ENCODE measurements at places on chromosomes 11 and 22. TPM values are rescaled to one million over a fixed set of nuclear protein-coding genes. Genes with fewer than 3 reads are reported as not detected.

GRCh38 chr11:12128301-12128751 is 17.9 kb downstream of the MICAL2 start:
- DNase-seq = no peak
- no peaks in the 10 kb centered on the region for H3K27me3 ChIP-seq
- no peak overlapping the region for H3K4me3 ChIP-seq
- no peaks in the 10 kb centered on the region for H3K36me3 ChIP-seq
- H3K4me1 ChIP-seq = peaks cover 88% of the 10 kb centered on the region

DNA sequence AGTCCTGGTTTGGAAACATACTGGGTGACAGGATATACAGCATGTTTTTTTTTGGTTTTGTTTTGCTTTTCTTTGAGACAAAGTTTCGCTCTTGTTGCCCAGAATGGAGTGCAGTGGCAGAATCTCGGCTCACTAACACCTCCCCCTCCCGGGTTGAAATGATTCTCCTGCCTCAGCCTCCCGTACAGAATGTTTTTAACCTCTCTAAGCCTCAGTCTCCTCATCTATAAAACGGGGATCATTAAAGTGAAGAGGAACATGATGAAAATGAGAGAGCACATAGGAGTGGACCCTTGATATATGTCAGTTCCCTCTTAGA is 28.1 kb upstream of the SCARF2 start:
- no peaks in the 10 kb centered on the region for H3K27me3 ChIP-seq
- peaks cover 17% of the 10 kb centered on the region for H3K4me1 ChIP-seq
- no peak for DNase-seq
- H3K27ac ChIP-seq = no peak overlapping the region
- H3K36me3 ChIP-seq = peaks cover 66% of the 10 kb centered on the region

DNA sequence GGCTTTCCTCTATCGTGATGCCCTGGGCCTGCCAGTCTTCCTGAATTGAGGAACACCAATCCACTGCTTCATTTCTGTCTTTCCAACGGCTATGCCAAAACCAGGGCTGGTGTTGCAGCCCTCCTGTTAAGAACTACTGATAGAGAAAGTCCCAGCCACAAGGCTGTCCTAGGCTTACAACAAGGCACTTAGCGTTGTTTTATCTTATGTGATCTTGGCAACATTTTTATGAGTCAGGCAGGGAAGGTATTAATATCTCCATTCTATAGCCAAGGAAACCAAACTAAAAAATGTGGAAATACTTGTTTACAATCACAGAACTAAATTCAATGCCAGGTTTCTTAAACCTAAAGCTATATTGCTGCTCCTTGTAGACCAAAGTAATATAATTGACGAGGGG is 89.9 kb upstream of the AMOTL1 start:
- no peak overlapping the region for H3K4me3 ChIP-seq
- no peak overlapping the region for H3K27ac ChIP-seq
- no peaks in the 10 kb centered on the region for H3K36me3 ChIP-seq
- no peak for DNase-seq
- H3K4me1 ChIP-seq = peaks cover 10% of the 10 kb centered on the region
- no peaks in the 10 kb centered on the region for H3K27me3 ChIP-seq

DNA sequence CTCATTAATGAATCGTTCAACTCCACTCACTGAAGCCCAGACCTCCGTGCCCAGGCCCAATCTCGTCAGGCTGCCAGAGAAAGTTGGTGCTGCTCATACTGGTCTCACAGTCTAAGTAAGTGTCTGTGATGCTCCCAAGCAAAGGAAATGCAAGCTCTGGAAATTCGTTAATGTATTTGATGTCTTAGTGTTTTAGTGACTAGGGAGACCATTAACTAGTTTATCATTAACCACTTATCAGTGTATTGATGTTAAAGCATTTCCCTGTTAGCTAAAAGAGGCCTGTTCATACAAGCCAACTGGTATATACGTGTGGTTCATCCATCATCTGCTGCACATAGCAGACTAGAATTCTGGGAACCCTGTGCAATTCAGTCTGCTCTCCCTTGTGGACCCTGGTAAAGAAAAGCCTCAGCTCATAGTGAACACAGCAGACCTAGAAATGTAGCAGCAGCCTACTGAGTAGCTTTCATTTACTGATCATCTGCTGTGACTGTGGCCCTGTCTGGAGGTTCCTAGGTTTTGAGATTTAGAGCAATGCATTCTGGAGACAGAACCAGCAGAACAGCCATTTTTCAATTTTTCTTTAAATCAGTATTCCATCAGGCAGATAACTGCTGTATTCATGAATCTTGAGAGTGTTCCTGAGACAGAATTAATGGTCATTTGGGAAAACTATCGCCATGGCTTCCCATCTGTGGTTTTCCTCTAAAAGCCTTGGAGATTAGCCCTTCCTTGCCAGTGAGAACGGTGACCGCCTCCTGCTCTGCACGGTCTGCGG is 15.7 kb upstream of the AIFM3 start:
- H3K27ac ChIP-seq = no peak overlapping the region
- DNase-seq = no peak
- H3K36me3 ChIP-seq = peaks cover 40% of the 10 kb centered on the region
- H3K4me3 ChIP-seq = no peak overlapping the region

- DNase-seq = no peak
- H3K4me1 ChIP-seq = peaks cover 43% of the 10 kb centered on the region
- peak overlapping the region; percentile 37 for H3K4me3 ChIP-seq
- peak overlapping the region; percentile 93 for H3K27ac ChIP-seq
- H3K36me3 ChIP-seq = no peaks in the 10 kb centered on the region
Measured at GRCh38 chr11:65471447-65471891, 27.4 kb upstream of the MALAT1 start.

DNA sequence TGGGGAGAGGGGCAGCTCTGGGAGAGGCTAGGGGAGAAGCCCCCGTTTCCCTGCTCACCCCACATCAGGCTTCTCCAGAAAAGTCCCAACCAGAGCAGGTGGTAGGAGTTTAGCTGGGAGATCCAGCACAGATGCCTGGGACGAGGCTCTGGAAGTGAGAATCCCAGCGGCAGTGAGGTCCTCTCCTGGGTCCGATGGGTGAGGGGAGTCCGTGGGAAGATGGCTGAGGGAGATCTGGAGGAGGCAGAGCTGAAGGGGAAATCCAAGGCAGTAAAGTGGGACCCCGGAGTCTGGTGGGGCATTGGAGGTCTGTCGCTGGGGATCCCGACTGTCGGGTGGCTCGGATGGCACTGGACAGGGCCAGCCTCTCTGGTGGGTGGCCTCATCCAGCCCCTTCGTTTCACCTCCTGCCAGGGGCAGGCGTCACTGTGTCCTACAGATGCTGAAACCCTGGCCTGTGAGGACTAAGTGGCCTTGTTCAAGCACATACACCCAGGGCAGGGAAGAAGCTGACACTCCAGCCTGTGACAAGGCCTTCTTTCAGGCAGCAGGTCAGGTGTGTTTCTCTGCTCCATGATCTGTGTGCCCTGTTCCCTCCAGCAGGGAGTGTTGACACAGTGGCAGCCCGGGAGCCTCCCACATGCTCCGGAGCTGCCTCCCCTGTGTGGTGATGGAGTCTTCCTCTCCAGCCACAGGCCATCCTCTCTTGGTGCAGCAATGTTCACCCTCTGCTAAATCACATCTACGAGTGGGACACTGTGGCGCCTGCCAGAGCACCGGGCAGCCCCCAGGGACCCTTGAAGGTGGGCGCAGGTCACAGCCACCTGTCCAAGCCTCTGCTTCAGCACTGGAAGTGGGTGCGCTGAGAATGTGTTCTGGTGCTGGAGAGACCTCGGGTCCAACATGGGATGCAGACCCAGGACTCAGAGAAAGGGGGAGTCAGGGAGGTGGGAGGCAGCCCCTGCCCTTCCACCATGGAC is 850.8 kb downstream of the BRD1 start:
- no peak overlapping the region for H3K4me3 ChIP-seq
- no peaks in the 10 kb centered on the region for H3K27me3 ChIP-seq
- peak; percentile 85 for DNase-seq
- H3K4me1 ChIP-seq = no peaks in the 10 kb centered on the region
- H3K36me3 ChIP-seq = no peaks in the 10 kb centered on the region

Gene BAIAP2L2
- 0.13 TPM for total RNA-seq

Gene RRAS2
- 55.9 TPM for total RNA-seq

DNA sequence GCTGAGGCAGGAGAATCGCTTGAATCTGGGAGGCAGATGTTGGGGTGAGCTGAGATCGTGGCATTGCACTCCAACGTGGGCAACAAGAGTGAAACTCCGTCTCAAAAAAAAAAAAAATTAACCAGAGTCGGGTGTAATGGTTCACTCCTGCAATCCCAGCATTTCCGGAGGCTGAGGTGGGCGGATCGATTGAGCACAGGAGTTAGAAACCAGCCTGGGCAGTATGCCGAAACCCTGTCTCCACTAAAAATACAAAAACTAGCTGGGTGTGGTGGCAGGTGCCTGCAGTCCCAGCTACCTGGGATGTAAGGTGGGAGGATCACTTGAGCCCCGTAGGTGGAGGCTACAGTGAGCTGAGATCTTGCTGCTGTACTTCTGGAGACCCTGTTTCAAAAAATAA is 1.5 kb downstream of the RANGAP1 start:
- peak overlapping the region; percentile 78 for H3K27ac ChIP-seq
- DNase-seq = no peak
- H3K4me3 ChIP-seq = no peak overlapping the region
- no peaks in the 10 kb centered on the region for H3K27me3 ChIP-seq
- peaks cover 24% of the 10 kb centered on the region for H3K4me1 ChIP-seq

Gene TRIM48
- not detected for total RNA-seq

DNA sequence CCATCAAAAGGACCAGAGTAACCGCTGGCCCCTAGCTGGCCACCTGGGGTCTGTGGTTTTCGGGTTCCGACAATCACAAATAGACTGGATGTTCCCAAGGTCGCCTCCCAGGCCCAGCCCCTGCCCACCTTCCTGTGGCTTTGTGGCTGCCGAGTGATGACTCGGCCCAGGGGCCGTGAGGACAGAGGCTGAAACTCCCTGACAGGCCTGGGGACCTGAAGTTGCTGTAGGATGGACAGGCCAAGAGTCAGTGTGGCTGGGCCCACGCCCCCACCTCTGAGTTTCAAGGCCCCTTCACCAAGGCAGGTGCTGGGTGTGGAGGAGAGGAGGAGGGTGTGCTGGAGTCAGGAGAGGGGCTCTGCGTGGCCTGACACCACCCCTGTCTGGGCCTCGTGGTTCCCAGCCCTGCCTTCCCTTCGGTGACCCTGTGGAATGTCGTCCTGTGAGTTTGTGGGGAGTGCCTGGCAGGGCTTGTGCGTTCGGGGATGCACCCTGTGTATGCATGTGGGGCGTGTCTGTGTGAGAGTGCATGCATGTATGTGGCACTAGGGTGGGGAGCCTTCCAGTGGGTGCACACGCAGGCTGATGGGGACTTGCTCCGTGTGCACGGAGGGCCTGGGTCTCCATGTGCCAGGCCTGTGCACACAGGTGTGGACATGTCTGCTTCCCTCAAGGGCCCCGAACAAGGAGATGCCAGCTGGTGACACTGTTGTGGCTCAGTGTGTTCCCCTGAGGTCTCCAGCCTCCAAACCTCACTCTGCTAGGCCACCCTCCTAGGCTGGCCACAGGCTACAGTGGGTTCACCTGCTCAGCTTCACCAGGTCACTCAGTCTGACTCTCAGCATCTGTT is 8.4 kb upstream of the MGAT3 start:
- no peak overlapping the region for H3K27ac ChIP-seq
- no peak overlapping the region for H3K4me3 ChIP-seq
- H3K4me1 ChIP-seq = no peaks in the 10 kb centered on the region
- H3K27me3 ChIP-seq = no peaks in the 10 kb centered on the region

Gene OR56A1
- not detected for total RNA-seq

GRCh38 chr22:43346521-43346929 is 3.4 kb upstream of the SCUBE1 start:
- peaks cover 22% of the 10 kb centered on the region for H3K27me3 ChIP-seq
- no peaks in the 10 kb centered on the region for H3K36me3 ChIP-seq
- H3K4me1 ChIP-seq = peaks cover 36% of the 10 kb centered on the region
- no peak overlapping the region for H3K27ac ChIP-seq

Gene C11orf42
- not detected for total RNA-seq

DNA sequence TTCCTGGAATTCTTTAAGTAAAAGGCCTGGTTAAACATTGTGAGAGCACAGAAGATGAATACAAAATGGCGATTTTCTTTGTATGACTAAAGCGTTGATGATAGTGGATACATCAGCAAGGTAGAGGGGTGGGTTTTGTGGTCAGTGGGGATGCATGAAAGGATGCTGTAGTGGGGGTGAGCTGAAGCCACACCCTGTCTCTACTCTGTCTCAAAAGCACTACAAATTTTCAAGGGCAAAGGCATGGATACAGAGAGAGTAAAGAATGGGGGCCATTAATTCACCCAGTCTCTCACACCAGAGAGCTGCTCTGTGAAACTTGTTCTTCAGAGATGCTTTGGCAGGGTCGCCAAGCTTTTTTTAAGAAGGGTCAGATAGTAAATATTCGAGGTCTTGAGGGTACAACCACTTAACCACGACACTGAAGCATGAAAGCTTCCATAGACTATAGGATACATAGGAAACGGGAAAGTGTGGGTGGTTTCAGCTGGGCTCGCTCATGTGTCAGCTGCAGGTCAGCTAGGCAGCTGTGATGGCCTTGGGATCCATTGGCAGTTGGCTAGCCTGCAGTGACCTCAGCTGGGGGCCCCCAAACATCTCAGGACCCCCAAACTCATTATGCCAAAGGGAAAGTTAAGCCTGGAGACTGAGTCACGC is 8.3 kb downstream of the TMEM138 start:
- no peak for DNase-seq
- H3K4me1 ChIP-seq = peaks cover 14% of the 10 kb centered on the region
- H3K27ac ChIP-seq = no peak overlapping the region

GRCh38 chr11:93187290-93187689 is 10.5 kb downstream of the SLC36A4 start:
- H3K27me3 ChIP-seq = no peaks in the 10 kb centered on the region
- no peak for DNase-seq
- no peaks in the 10 kb centered on the region for H3K4me1 ChIP-seq
- H3K4me3 ChIP-seq = no peak overlapping the region
- H3K27ac ChIP-seq = no peak overlapping the region
- no peaks in the 10 kb centered on the region for H3K36me3 ChIP-seq

DNA sequence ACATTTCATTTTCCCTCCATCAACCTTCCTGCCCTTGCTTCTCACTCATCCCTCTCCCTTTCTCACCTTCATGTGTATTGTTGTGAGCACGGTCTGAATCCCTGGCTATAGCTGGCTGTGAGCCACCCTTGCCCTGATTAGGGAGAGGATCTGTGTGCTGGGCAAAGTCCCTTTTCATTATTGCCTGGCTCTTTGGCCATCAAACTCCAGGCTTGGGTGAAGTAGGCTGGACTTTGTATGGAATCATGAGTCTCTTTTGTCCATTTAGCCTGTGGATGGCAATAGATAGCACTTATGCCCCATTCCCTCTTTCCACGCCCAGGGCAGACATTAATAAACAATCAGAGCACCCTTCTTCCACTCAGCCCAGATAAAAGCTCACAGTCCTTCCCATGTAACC is 6.7 kb downstream of the MYO18B start:
- no peaks in the 10 kb centered on the region for H3K36me3 ChIP-seq
- H3K4me1 ChIP-seq = peaks cover 5% of the 10 kb centered on the region
- no peaks in the 10 kb centered on the region for H3K27me3 ChIP-seq
- no peak for DNase-seq
- H3K4me3 ChIP-seq = no peak overlapping the region
- no peak overlapping the region for H3K27ac ChIP-seq

Gene FAM83F
- 0.19 TPM for total RNA-seq
